ENCODE measurements at places on chromosomes 11 and 22.
A peak's percentile ranks its signal among the peaks of the same experiment; 100 is the strongest.

DNA sequence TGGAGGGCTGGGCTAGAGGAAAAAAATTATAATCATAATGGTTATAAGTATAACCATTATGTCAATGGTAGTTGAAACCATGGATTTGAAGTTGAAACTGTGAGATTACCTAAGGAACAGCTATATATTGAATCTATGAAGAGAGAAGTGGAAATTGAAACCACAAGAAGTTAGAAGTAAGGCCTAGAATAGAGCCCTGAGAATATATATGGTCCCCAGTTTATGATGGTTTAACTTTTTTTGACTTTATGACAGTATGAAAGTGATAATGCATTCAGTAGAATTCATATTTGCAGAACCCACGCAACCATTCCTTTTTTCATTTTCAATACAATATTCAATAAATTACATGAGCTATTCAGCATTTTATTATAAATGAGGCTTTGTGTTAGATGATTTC is 15.0 kb downstream of the AASDHPPT start:
- DNase-seq = no peak

GRCh38 chr11:70059971-70060370 is 18.1 kb upstream of the ANO1 start:
- DNase-seq = no peak

- DNase-seq = peak; percentile 27
Observed at GRCh38 chr11:2088746-2089535, 50.2 kb downstream of the IGF2 start.

- no peak for DNase-seq
Observed at GRCh38 chr11:96748639-96749370, 359.0 kb downstream of the JRKL start.

GRCh38 chr11:112175599-112175952 is 264 bp downstream of the BCO2 start:
- DNase-seq = no peak

DNA sequence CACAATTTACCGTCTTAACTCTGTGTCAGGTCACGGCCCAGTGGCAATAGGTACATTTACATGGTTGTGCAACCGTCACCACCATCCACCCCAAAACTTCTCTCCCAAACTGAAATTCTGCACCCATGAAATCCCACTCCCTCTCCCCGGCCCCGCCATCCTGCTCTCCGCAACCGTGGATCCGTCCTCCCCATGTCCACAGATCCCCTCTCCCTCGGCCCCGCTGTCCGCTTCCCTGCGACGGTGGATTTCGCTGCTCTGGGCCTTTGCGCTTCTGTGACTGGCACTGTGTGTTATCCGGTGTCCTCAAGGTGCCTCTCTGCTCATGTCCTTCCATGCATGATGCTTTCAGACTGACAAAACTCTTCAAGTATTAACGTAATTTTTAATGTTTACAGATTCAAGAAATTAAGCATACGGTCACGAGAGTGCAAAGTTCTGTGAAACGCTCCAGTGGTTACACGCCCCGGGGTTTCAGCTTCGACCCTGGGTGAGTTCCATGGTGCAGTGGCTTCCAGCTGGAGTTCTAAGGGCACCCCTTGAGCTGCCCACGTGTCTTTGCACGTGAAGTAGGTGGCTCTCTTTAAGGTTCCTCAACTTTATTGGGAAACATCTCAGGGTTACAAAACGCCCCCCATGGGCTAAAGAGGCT is 76.4 kb downstream of the KCNQ1 start:
- DNase-seq = no peak

DNA sequence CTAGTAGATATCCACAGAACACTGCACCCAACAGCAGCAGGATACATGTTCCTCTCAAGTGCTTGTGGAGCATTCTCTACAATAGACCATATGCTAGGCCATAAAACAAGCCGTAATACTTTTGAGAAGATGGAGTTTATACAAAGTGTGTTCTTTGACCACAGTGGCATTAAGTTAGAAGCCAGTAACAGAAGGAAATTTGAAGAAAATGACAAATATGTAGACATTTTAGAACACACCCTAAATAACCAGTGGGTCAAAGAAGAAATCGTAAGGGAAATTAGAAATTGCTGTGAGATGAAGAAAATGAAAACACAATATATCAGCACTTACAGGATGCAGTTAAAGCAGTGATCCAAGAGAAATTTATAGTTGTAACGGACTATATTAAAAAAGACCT is 163.4 kb downstream of the TBC1D22A start:
- no peak for DNase-seq

- DNase-seq = no peak
Observed at GRCh38 chr22:17110791-17111550, 10.2 kb downstream of the TMEM121B start.

All from hematopoietic multipotent progenitor cell treated with erythropoietin and hydrocortisone succinate and interleukin-3 and kit ligand, for 6 days (in vitro differentiated cells).